Cortex of kidney (tissue), 1 donor: ENCODE measurements at places on chromosomes 16 and 17.
A peak's percentile ranks its signal among the peaks of the same experiment; 100 is the strongest.

- no peak for DNase-seq
Measured at GRCh38 chr17:83135692-83136091, 56.3 kb downstream of the METRNL start.

DNA sequence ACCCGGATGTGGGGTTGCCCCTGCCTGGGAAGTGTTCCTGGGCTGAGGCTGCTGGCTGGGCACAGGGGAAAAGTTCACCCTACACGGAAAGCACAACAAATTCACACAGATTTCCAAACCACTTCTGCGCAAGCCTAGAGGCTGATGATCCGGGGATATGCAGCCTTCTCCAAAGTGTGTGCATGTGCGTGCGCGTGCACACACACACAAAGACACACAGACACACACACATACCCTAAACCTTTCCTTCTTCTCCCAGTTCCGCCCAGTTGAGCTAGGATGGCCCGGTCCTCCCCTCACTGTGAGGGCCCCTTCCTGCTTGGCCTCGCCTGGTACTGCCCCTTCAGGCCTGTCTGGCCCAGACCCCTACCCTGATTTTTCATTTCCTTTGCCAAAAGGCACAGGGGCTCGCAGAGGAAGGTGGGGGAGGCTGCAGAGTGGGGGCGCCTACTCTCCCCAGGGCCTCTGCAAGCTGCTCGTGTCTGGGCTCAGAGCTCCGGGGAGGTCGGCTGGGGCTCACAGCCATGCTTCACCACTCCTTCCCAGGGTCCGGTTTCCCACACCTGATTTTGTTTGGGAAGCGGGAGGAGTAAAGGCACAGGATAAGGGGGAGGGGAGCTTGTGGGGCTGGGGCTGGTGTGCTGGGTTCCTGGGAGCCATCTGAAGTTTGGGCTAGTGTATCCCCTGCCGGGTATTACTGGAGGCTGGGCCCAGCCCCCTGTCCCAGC is 144.7 kb downstream of the ENGASE start:
- no peak for DNase-seq

- DNase-seq = no peak
Measured at GRCh38 chr17:74691151-74691550, 21.6 kb downstream of the CD300LF start.

DNA sequence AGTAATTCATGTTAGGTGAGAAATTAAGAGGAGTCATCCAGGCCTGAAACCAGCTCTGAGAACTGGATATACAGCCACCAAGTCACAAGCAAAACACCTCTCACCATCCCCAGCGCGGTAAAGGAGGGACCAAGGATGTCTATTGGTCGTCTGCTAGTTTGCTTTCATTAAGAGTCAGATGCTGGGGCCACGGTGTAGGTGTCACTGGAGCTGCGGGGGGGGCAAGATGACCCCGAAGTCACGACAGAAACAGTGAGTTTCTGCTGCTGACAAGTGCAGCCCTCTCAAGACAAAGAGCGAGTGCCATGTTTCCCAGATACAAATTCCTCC is 790 bp downstream of the NCBP3 start:
- DNase-seq = no peak

DNA sequence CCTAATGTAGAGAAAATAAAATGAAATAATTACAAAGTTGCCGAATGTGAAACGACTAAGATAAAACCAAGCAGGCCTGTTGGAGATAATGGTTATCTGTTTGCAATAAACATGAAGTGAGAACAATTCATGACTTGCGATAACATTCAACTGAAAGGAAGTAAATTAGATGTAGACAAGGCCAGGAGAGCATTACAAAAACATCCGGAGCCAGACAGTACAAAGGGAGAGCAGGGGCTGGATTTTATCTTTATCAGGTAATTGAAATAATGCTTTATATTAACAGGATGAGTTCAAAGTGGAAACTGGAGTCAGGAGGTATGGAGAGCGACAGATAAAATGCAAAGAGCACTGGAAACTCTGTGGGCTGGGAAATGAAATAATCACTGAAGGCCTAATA is 265.6 kb upstream of the GOT2 start:
- DNase-seq = no peak

GRCh38 chr16:49283376-49284049 is 1.9 kb upstream of the CBLN1 start:
- DNase-seq = no peak

- no peak for DNase-seq
Measured at GRCh38 chr16:2287916-2288547, 20.1 kb upstream of the RNPS1 start.

- DNase-seq = no peak
Measured at GRCh38 chr16:49058382-49058781, 223.3 kb downstream of the CBLN1 start.

DNA sequence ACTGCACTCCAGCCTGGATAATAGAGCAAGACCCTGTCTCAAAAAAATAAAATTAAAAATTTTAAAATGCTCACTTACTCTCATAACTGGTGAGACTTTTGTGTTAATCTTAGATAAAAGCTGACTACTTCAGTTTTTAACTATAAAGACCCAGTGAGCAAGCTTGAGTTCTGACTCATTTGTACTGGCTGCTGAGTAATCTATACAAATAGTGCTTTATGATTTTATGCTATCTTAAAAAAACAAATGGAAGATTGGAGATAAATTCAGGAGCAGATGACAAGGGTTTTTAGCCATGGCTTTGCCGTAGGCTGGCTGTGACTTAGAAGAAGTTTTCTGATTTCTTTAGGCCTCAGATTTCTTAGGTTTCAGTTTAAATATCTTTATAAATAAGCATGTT is 30.5 kb downstream of the SNTB2 start:
- DNase-seq = no peak

GRCh38 chr16:1308036-1308976 is 1.1 kb upstream of the UBE2I start:
- no peak for DNase-seq

- no peak for DNase-seq
Measured at GRCh38 chr17:6297960-6298359, 137.0 kb downstream of the AIPL1 start.

GRCh38 chr16:20920091-20920490 is 19.5 kb downstream of the LYRM1 start:
- no peak for DNase-seq

GRCh38 chr16:67884684-67885083 is at the start of gene NRN1L:
TSS of gene NRN1L (plus strand) at chr16:67884885. CDS start at chr16:67884904, 19 bp downstream.
- peak; percentile 27 for DNase-seq

DNA sequence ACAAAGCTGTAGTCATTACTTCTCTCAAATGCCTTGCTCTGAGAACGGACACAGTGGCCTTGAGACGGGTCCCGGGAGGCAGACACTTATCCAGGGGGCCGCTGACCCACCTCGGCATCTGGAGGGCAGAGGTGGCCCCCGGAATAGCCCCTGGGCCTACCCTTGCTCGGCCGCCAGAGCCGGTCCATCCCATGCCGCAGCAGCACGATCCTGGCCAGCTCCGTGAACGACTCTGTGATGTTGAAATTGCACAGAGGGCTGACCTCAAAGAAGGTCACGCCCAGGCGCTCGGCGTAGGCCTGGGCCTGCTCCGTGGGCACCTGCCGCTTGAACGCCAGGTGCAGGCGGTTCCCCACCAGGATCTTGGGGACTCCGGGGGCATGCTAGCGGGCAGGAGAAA is 10.1 kb upstream of the WDR45B start:
- no peak for DNase-seq

DNA sequence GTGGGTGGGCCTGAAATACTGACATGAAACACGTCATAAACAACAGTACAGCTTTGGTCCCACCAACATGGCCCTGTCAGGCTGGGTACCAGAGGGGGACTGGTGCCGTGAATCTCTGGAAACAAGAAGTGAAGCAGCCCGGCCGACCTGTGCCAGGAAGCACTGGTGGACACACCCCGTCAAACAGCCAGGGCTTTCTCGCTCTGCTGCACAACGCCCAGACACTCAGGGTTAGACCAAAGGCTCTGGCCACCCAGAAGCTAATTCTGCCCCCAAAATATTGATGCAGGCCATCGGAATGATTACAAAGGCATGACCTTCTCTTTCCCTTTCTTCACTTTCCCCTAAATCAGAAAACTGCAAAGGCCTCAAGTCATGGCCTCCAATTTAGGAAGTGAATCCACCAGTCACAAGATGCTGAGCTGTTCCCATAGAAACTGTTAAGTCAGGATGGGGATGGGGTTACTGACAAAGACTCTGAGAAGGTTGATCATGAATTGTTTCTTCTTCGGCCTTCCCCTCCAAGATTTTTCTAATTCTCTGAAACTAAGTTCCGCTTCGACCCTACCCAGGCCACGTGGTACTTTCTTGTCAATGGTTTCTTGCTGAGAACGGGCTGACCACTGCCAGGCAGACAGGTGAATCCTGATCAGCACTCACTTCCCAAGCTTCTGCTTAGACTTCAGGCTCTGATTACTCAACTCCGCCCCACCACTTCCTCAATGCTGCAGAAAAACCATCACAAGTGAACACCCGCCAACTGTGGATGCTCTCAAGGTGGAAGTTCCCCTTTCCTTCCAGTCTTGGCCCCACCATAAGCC is 6.7 kb downstream of the PITPNA start:
- DNase-seq = no peak
